Dermis blood vessel endothelial cell (primary cell): ENCODE measurements at places on chromosomes 7 and 10. TPM values are rescaled to one million over a fixed set of nuclear protein-coding genes. Genes with fewer than 3 reads are reported as not detected.

CYCS gene
- 25.5 and 71.3 TPM in 2 replicates for total RNA-seq

ATG9B gene
- total RNA-seq = 0.28 TPM in 1 of 2 replicates, not detected in the other

DNA sequence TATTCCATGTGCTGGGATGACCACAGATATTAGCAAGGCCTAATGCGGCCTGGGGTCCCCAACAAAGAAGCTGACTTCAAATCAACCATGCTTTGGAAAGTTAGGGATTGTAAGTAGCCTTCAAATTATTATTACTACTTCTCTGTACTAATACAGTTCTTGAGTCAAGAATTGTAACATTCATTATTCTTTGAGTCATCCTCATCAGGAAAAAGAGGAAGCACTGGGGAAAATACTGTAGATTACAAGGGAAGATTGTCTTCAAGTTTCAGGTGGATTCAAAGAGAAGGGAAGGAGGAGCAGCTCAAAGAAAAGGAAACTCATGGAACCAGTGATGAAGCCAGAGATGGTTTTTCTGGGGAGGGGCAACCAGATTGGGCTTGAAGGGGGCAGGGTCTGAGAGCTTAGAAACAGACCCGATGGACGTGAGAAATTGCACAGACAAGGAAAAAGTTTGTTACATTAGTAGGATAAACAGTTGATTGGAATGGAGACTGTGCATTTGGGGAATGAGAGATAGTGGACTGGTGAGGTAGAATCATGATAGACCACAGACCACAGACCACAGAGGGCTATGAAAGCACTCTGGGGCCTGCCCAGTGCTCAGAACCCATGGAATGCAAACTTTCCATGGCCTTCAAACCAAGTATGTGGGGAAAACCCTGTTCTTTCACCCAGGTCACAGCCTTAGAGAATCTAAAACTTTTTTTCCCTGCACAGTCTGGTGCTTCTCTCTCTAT, 209.9 kb downstream of the ZNF365 start:
- no peak for DNase-seq

- no peak for DNase-seq
Measured at GRCh38 chr7:7765422-7765821, 47.0 kb upstream of the RPA3 start.

FAM131B gene
- 0.23 and 0.51 TPM in 2 replicates for total RNA-seq
